ENCODE measurements at places on chromosomes 2 and 18.

DNA sequence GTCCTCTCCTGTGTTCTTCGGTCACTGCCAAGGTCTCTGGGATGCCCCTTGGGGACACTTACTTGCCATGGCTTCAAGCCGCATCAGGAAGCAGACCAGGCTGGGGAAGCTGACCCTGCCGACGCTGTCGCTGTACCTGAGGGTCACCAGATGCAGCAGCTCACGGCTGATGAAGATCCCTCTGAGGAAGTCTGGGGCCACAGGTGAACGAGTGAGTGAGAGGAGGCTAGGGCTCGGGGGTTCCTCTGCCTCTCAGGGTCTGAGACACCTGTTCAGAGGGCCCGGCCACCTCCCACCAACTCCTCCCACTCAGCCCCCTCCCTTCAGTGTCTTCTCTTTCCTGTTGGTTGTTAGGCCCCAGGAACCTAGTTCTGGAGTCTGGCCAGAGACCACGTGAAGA, 74.9 kb downstream of the CAPN13 start:
- no peak for DNase-seq

DNA sequence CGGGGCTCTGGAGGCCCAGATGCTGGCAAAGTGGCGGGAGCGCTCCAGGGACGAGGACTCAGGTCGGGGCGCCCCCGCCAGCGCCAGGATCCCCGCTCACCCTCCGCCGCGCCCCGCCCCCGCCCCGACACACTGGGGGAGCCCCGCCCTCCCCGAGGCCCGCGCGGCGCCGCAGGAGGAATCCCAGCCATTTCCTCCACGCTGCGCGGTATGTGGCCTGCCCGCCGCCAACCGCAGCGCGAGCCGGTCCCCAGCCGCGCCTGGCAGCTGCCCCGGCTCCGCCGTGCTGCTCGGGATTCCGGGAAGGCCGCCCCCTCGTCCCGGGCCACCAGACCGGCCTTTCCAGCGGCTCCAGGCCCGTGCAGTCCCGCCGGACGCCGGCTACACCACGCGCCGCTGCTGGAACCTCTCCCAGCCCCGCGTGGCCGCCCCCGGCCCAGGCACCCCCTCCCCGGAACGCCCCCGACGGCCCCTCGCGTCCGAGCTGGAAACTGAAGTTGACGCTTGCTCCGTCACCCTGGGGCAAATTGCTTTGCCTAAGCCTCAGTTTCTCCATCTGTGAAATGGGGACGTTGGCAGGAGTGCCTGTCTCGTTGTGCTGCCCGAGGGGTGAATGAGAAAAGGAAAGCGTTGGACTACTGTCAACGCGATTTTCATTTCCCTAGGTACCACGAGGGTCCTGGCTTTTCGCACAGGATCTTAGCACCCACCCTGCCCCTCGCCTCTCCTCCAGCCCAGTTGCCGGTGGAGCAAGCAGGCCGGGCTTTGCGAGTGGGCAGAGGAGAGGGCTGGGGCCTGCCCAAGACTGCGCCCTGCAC, 53.6 kb downstream of the PKDCC start:
- no peak for DNase-seq

- DNase-seq, result no peak
These were observed 491.2 kb downstream of the SUCLG1 start for GRCh38 chr2:83967854-83968253.

DNA sequence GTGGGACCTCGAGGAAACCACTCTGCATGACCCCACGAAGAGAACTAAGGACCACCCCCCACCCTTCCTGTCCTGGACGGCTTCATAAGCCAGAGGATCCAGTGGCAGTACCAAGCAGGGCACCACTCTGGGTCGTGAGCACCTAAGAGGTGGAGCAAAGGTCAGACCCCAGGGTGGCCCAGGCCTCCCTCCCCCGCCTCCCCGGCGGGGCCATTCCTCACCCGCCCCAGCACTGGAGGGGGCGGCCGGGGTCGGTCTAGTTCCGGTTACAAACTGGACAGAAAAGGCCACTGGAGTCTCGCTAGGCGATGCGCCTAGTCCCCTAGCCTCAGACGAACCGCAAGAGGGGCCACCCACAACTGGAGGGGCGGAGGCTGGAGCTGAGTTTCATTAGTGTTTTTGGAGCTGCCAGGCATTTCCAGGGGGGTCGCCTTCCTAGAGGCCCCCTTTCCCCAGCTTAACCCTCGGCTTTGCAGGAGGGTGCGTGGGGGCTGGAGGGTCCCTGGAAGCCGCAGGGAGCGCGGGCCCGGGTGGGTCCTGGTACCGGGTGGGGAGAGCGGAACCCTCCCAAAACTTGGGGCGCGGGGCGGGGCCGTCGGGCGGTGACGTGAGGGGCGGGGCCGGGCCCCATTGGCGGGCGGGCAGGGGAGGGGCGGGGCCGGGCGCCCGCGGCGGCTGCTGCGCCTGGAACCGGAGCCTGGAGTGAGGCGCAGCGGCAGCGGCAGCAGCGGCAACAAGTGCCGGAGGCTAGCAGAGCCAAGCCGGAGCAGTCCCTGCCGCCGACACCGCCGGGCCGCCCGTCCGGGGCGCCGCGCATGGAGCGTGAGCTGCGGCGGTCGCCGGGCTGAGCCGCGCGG, at the start of gene B3GNT2:
Gene B3GNT2, plus strand, starts transcription at position 695 of the 857 bp plus-strand sequence. CDS start 26,106 bp downstream, outside the sequence.
- DNase-seq, result peak; percentile 86

DNA sequence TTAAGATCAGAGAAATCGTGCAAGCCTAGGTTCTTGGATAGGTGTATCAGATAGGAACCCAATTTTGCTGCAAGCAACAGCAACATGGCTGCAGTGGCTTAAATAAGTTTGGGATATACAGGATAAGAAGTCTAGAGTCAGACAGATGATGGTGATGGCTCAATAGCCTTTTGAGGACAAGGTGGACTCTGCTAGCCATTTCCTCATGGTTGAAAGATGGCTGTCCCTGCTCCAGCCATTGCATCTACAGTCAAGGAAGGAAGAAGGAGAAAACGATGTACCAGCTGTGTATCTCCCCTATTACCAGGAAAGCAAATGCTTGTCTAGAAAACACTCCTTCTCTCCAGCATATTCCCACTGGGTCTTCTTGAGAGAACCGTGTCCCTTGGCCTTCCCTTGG, 30.1 kb upstream of the CAB39 start:
- DNase-seq, result no peak

DNA sequence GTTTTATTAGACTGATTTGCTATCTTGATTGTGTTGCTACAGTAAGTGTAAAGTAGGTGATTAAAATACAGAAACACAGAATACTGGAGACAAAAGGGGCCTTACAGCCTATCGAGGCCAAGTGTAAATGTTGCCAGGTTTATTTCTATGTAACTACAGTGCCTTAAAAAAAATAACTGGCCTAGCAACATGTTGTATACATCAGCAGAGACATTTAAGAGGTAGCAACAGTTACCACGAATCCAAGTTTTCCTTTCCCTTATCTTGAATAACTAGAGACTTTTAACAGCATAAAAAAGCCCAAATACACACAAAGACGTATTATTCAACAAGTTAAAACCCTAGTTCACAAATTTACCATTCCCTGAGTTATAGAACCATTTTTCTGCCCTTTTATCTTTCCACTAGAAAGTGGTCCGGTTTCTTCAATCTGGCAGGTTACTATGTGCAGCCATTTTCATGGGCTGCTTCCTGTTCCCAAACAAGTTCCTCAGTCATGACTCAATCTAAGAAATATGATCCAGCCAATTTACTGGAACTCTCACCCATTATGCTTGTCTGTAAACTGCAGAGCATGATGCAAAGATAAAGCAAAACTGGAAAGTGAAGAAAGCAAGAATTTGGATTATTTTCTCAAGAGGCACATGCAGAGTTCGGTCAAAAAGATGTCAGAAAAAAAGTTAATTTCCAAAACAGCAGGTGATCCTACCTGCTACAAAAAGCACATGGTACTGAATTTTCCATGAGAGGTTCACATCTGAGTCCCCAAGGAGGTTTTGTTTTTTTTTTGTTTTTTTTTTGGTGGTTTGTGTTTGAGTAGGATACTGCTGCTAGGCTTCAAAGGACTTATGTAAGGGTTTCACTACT, 22.2 kb downstream of the NFE2L2 start:
- DNase-seq, result peak; percentile 66

DNA sequence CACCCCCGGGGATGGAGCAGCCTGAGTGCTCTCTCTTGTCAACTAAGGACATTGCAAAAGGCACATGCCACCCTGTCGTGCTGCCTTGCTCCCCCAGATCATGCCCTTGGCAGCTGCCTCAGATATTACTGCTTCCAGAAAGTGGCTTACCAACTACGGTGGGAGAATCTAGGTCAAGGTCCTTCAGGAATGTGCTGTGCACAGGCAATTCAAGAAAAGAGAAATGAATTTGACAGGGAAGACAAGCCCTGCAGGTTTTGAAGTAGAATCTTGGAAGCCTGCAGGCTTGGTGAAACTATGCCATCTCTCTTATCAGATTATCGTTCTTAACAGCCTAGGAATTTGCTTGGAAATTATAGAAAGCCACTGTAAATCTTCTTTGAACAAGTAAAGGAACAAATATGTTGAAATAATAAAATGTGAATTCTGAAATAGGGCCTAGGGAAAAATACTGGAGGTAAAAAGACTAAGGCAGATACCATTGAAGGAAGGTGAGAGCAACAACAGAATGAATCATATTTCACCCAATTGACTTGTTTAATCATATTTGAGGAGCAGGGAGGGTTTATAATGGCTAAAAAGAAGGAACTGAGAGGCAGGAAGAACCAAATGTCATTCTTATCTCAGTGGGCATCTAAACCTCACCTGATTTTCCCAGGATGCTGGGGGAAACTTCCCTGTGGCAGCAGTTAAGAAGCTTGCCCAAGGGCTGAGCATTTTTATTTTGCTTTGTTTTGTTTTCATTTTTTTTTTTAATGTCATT, 94.0 kb upstream of the GLS start:
- DNase-seq, result no peak

- DNase-seq, result no peak
These were observed 11.8 kb downstream of the RND3 start for GRCh38 chr2:150475479-150476250.

DNA sequence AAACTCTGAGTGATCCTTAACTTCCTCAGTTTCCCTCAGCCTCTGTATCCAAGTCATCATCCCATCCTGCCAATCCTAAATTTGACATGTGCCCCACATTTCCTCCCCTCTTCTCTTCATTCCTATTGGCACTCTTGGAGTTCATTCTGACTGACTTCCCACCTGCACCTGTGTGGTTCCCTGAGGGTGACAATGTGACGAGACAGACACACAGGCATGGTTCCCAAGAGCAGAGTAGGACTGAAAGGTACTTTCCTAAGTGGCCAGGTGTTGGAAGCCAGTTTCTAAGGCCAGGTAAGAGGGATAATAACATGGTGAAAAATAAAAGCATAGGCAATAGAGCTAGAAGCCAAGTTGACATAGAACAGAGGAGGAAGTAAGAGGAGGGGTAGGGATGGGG, 24.2 kb upstream of the REG3G start:
- no peak for DNase-seq

DNA sequence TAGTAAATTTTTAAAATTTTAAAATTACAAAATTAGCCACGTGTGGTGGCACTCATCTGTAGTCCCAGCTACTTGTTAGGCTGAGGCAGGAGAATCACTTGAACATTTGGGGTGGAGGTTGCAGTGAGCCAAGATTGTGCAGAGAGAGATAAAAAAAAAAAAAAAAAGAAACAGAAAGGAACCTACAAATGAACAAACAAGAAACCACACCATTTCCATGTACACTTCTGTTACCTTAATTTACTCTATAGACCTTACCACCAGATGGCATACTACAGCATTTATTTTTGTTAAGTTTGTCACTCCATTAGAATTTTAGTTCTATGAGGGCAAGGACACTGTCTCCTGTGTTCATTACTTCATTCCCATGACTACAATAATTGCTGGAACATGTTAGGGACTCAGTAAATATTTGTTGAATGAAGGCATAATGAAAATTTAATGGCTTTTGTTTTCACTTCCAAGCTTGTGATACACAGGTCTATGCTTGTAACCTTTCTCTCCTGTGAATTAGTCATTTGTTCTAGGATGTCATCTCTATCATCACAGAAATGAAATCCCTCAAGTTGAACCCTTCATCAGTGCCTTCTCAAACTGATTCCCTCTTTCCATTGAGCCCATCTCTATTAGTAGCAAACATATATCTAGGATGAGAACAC, 76.0 kb downstream of the ARHGAP15 start:
- DNase-seq, result no peak

GRCh38 chr18:35389095-35389618, 12.0 kb upstream of the ZNF396 start:
- DNase-seq, result no peak

DNA sequence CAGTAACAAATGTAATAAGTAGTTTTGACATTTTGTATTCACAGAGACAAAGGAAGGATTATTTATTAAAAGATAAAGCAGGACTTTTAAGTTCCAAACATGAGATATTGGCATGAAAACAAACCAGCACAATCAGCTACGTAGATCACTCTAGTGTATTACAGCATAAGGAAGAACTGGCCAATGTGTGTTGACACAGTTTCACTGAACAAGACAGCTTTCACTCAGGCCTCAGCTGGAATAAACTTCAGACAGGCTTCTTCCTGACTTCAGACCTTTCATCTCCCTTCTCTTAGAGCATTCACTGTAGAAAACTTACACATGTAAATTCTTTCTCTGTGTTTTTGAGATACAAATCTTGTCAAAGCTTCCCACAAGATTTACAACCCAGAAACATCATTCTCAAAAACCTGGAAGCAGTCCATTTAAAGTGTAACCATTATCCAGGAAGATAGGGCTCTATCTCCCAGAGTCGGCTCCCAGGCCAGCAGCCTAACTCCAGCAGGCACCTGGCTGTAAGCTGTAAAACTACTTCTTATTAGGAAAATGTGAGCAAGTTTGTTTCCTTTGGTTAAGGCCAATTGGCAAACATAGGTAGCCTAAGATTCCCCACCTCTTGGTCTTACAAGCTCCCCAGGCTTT, 768.3 kb upstream of the CDH7 start:
- no peak for DNase-seq

DNA sequence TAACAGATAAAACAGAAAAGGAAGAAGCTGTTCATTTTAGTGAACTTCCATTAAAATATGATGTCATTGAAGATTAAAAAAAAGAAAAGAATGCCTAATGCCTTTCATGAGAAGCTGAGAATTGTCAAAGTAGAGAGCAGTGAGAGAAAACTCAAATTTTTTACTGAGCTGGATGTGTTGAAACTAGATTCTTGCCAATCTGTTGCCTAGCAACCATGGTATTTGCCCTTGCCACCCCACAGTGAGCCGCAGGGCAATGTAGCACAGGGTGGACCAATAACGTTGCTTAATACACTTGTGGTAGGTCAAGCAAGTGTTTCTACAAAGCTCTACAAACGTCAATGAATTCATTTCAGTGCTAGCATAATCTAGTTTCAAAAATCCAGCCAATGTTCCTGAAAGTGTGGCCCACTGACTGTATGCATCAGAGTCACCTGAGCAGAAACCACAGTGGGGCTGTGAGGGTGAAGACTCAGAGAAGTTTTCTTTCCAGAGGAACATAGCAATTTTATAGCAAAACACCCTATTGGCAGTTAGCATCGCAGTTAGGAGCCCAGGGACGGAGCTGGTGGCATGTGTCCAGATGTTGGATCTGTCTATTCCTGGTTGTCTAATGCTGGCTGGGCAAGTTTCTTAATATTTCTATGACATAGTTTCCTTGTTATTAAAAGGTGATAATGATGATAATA, 132.2 kb downstream of the DOCK10 start:
- DNase-seq, result no peak

- DNase-seq, result no peak
These were observed 8.6 kb downstream of the AMMECR1L start for GRCh38 chr2:127877136-127877535.

Measured in HEK293T (cell line).